Body of pancreas (tissue), 4 donors: ENCODE measurements at places on chromosomes 3 and 15. TPM values are rescaled to one million over a fixed set of nuclear protein-coding genes. Genes with fewer than 3 reads are reported as not detected.

Gene CHRM5
- not detected for total RNA-seq

Gene COL6A5
- total RNA-seq, result not detected

Gene STRIT1
- not detected for total RNA-seq

Gene GATM
- total RNA-seq, result 1,064 TPM

Gene NPAP1
- total RNA-seq, result 0.33 TPM

Gene PLA1A
- not detected for total RNA-seq

Gene UROC1
- total RNA-seq, result not detected

Gene ABI3BP
- 9.3 TPM for total RNA-seq

Gene TXNRD3
- total RNA-seq, result 13.5 TPM

Gene BCHE
- total RNA-seq, result 0.52 TPM

Gene ARPIN
- 40.5 TPM for total RNA-seq

Gene MLF1
- 8.3 TPM for total RNA-seq

Gene PROS1
- 15.8 TPM for total RNA-seq

Gene UBA5
- 85.6 TPM for total RNA-seq

Gene NMB
- 6.3 TPM for total RNA-seq

Gene MCTP2
- 31.6 TPM for total RNA-seq

Gene SLC28A2
- total RNA-seq, result 2.3 TPM

Gene PRR20G
- not detected for total RNA-seq

Gene IMPG2
- 0.33 TPM for total RNA-seq

Gene FEZF2
- not detected for total RNA-seq

Gene NRG4
- total RNA-seq, result 20.5 TPM

Gene CERS3
- total RNA-seq, result 0.33 TPM

Gene CPNE9
- not detected for total RNA-seq
